Dermis blood vessel endothelial cell (primary cell): ENCODE measurements at places on chromosomes 5 and 9.

- DNase-seq: peak; percentile 89
These were observed 79.4 kb downstream of the ESM1 start for GRCh38 chr5:54905942-54906537.

- DNase-seq: no peak
These were observed 31.1 kb downstream of the DIRAS2 start for GRCh38 chr9:90611568-90611967.

DNA sequence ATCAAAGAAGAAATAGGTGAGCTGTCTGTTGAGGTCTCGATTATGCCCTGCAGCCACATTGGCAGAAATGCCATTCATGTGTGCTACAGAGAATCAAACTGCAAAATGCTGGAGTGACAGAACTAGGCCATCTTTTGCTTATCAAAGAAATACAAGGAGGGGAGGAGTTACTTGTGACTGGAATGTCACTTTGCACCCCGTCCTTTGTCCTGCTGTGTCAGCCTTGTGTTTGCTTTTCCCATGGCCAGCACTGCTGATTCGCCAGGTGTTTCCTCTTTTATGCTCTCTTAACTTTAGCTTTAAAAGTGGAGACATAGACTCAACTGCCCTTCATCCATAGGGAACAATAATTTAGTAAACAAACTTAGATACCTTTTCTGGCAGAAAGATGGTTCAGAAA, 54.3 kb downstream of the SLC46A2 start:
- DNase-seq: peak; percentile 48

- DNase-seq: peak; percentile 44
These were observed 116.5 kb upstream of the FBXL7 start for GRCh38 chr5:15383469-15383868.

GRCh38 chr5:73892218-73892617, 266.2 kb downstream of the ARHGEF28 start:
- DNase-seq: no peak

- DNase-seq: no peak
These were observed 23.2 kb downstream of the FBXW5 start for GRCh38 chr9:136921307-136921706.

GRCh38 chr5:136222580-136223235, 29.7 kb upstream of the SMIM32 start:
- DNase-seq: no peak

- DNase-seq: no peak
These were observed 19.3 kb downstream of the ISOC1 start for GRCh38 chr5:129113867-129114266.

DNA sequence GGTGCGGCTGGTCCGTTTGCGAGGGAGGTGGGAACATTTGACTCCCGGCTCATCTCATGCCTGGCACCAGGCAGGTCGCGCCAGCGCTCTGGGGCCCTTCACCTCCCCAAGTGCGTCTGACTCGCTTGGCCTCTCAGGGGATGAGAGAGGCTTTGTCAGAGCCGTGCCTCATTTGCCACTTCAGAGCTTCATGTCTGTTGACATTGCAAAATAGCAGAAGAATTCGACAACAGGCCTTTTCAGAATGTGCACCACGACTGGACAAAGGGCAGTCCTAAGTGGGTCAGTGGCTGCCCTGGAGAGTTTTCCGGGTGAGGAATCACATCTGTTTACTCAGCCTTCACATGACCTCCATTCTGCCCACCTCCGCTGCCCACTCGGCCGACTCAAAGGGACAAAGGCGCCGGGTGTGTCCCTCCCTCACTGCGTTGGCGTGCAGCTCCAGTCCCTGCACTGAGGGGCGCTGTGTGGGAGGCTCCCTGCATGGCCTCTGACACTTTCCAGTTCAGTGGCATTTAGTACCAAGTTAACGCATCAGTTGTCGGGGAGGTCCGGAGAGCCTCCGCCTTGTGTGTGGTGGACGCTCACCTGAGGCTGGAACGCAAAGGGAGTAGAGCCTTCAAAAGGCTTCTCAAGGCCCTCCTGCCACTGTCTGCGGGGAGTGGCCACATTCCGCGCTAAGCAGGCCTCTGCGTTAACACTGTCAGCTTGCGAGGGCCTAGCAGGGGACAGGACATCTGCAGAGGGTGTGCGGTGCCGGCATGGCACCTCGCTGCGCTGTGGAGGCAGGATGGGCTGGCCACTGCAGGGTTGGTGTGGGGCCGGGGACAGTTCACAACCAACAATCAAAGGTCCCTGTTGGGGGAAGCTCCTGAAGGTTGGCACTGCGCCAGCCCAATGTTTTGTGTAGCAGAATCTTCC, 171.5 kb downstream of the NXNL2 start:
- DNase-seq: no peak

DNA sequence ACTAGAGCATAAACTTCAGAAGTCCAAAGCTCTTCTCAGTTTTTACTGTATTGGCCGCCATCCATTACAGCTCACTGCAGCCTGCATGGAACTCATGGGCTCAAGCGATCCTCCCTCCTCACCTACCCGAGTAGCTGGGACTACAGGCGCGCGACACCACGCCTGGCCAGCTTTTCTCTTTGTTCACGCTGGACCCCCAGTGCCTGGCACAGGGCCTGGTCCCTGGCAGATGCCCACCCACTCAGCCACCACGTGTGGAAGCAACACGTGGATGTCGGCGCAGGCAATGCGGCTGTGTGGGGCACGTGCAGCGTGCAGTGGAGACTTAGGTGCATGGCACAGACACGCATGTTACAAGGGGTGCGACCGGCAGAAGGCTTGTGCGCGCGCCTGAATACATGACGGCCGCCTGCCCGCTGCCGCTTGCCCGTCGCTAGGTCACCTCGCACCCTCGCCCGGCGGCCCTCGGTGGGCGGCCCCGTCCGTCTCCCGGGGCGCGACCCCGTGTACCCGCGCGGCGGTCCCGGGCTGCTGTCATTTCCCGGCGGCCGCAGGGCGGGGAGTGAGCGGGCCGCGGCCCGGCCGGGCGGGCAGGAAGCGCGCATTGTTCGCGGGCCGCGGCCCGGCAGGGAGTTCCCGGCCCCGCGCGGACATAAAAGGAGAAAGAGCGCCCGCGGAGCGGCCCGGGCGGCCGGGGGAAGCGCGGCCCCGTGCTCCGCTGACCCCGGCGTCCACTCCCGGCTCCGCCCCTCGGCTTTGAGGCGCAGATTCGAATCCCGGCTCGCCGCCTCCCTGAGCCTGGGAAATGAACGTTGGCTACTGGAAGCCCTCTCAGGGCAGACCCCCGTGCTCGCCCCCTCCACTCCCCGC, 24.1 kb upstream of the PTGS1 start:
- DNase-seq: peak; percentile 75

GRCh38 chr5:98428806-98429205, 344.7 kb upstream of the RGMB start:
- peak; percentile 55 for DNase-seq

- DNase-seq: no peak
These were observed 47.5 kb downstream of the TMOD1 start for GRCh38 chr9:97548819-97549540.

GRCh38 chr5:164059471-164059870, 554.1 kb downstream of the MAT2B start:
- DNase-seq: no peak

DNA sequence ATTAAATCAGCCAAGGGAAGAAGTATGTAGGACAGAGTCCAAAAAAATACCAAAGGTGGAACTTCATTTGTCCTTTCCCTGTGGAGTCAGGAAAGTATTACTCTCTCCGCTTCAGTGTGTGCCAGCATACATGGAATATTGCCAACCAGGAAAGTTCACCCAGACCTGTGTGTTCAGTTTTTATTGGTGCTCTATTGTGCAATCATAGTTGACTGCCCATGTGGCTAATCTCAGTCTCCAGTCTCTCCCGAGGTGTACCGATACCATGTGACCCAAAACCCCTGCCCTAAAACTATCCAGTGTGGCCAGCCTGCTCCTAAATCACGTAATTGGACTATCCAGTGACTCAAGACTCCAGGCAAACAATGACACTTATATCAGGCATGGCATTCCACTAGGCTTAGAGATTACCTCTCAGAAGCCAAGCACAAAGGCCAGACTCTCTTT, 38.8 kb downstream of the NFX1 start:
- DNase-seq: peak; percentile 88

DNA sequence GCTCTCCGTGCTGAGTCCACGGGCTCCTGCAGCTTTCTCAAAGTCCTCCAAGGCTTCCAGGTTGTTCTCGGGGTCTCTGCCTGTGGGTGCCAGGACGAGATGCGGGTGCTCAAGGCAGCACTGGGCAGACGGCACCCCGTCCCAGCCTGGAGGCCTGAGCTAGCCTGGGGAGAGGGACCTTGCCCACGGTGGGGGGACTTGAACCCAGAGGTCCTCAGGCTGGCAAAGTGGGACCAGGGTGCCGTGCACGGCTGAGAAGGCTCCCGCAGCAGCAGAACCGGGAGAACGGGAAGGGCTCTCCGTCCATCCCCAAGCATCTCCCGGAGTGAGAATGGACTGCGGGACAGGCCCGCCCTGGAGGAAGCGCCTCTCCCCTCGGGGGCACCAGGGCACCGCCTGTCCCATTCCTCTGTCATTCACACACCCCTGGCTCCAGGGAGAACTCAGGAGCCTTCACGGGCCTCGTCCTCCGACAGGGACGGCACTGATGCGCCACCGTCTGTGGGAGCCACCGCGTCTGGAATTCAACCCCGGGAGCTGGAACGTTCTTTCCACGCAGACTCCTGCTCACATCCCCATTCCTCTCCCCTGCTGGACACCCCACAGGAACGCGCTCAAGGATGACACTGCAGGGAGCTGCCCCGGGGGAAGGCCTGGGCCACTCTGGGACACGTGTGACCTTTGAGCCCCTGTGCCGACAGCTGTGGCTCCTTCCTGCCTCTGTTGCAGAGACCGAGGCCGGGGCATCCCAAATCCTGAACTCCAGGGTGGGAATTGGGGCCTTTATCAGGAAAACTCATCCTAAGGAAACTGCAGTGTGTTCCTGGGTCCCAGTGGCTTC, 16.3 kb upstream of the OBP2B start:
- no peak for DNase-seq

DNA sequence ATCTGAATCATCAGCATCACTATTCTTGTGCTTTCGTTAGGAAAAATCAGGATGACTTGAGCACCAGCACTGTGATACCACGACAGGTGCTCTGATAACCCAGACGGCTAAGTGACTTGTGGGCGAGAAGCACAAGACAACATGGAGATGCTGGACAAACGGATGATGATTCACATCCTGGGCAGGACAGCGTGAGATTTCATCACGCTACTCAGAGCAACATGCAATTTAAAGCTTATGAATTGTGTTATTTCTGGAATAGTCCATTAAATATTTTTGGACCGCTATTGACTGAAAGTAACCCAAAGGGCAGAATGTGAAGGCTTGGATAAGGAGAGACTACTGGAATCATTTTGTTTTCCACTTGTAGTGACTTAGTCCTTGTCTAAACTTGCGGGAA, 114.8 kb upstream of the DAPK1 start:
- peak; percentile 4 for DNase-seq

GRCh38 chr9:75950998-75951397, 60.5 kb downstream of the PCSK5 start:
- no peak for DNase-seq

- DNase-seq: no peak
These were observed 29.5 kb upstream of the SMAD5 start for GRCh38 chr5:136103118-136103517.

GRCh38 chr9:114238472-114238871, 83.1 kb downstream of the COL27A1 start:
- DNase-seq: no peak

DNA sequence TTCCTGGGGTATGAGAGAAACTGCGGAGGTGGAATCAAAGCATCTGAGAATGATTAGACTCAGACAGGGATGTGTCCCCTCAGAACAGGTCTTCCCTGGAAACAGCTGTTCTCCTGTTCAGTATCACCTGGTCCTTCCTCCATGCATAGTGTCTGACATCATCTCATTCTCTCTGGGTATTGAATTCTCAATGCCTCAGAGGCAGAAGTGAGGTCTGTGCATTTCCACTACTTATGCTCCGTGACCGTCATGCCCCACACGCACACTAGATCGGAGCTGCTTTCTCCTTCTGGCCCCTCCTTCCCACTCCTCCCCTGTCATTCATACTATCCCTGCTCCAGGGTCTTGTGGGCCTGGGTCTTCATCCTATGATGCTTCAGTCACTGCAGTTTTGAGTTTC, 61.4 kb upstream of the DAB2IP start:
- no peak for DNase-seq

GRCh38 chr5:144189800-144190429, 19.2 kb downstream of the KCTD16 start:
- DNase-seq: peak; percentile 91

DNA sequence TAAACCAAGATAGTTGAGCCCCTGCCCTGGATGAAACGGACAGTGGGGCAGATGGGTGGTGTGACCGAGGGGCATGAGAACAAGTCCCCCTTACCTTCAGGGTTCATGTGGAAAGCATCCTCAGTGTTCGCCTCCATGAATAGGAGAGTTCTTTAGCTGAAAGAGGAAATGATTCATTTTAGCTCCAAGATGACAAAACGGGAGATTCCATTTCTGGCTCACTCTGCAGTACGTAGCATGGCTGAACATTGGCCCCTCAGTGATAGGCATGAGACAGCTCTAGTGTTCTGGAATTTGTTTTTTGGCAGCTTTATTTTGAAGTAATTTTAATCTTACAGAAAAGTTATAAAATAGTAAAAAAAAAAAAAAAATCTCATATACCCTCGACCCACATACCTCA, 70.2 kb upstream of the AGXT2 start:
- DNase-seq: peak; percentile 2

DNA sequence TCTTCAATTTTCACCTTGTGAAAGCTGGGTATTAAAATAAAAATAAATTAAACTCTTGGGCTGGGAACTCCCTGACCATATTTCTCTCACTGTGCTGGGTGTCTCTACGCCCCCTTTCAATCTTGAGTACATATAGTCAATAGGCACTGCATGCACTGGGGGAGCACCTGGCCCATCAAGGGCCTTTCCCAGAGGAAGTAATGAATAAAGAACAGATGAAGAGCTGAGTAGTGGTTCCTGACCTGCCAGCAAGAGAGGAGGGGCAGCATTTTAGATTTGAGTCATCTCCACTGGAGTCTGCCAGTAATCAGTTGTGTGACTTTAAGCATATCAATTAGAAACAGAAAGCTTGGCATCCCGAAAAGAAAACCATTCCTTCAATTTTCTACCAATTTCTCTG, 6.2 kb downstream of the MAPKAP1 start:
- peak; percentile 33 for DNase-seq

DNA sequence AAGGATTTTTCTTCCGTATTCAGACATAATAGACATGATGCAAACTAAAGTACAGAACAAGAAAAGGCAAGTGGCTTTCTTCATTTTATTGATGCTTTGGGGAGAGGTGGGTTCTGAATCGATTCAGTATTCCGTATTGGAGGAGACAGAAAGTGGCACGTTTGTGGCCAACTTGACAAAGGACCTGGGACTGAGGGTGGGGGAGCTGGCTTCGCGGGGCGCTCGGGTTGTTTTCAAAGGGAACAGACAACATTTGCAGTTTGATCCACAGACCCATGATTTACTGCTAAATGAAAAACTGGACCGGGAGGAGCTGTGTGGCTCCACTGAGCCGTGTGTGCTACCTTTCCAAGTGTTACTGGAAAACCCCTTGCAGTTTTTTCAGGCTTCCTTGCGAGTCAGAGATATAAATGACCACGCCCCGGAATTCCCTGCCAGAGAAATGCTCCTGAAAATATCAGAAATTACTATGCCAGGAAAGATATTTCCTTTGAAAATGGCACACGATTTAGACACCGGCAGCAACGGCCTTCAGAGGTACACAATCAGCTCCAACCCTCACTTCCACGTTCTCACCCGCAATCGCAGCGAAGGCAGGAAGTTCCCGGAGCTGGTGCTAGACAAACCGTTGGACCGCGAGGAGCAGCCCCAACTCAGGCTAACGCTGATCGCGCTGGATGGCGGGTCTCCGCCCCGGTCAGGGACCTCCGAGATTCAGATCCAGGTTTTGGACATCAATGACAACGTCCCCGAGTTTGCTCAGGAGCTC, 551 bp downstream of the PCDHB6 start:
- DNase-seq: no peak

GRCh38 chr9:12698986-12699385, 5.8 kb downstream of the TYRP1 start:
- no peak for DNase-seq
